ENCODE measurements at places on chromosomes 16 and 17.

DNA sequence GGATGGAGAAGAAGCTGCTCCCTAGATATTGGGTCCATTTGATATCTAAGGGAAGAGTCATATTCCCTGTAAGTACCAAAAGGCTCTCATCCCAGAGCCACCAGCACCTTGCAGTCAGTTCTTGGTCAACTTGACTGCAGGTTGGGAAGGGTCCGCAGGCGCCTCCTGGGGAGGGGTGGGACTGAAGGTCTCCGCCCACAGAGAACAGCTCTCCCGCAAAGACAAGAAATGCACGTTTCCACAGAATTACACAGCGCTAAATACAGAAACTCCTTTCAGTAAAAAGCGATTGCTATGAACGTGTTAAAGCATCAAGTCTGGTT lies 864 bp upstream of the CTCF start:
- ATAC-seq = no peak

GRCh38 chr17:30780343-30780742 lies 44.1 kb downstream of the CRLF3 start:
- ATAC-seq = no peak

DNA sequence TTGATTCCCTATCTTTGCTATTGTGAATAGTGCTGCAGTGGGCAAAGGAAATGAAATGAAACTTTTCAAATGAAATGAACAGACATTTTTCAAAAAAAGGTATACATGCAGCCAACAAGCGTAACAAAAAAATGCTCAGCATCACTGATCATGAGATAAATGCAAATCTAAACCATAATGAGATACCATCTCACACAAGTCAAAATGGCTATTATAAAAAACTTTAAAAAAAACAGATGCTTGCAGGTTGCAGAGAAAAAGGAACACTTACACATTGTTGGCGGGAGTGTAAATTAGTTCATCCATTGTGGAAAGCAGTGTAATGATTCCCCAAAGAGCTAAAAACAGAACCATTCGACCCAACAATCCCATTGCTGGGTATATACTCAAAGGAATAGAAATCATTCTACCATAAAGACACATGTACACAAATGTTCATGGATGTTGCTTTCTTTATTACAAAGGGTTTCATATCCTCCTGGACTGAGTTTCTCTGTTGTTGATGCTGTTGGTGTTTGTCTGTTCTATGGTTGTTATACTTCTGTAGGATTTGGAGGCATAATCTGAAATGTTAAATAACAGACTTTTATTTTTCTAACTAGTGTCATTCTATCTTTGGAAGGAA lies 99.3 kb upstream of the SOX9 start:
- ATAC-seq = no peak

GRCh38 chr17:4179071-4179470 lies 36.1 kb downstream of the CYB5D2 start:
- ATAC-seq = no peak

DNA sequence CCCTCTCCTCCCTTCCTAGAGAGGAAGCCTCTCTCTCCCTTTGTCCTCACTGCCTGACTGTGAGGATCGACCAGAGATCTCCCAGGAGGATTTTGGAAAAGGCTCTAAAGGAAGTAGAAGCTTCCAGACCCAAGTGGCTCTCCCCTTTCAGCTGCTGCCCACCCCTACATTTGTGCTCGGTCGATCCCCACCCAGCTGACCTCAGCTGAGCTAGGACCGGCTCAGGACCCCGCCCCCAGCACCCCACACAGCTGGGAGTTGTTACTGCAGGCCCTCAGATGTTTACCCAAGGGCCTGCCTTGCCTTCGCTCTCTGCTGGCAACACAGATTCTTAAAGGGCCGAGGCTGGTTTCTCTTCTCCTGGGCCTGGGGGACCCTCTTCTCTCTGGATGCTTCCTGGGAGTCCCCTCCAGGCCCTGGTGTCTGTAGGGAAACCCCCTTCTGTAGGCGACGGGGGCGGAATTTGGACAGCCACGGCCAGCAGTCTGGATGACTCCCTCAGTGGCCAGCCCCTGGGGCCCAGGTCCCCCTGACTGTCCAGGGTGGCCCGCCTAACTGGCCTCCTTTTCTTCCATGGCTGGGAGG lies 26.9 kb upstream of the TIMP2 start:
- no peak for ATAC-seq

All from stimulated activated memory B cell treated with anti-CD40 and anti-IgM and Interleukin-4, amounts not matched to agents 10 μg/mL and 1 μg/mL and 100 μg/mL, for 72 hours (primary cell).